ENCODE measurements at places on chromosomes 4 and X. TPM values are rescaled to one million over a fixed set of nuclear protein-coding genes. Genes with fewer than 3 reads are reported as not detected.

Gene UGT8
- total RNA-seq, result under 0.01 TPM

Gene AMBN
- not detected for total RNA-seq

Gene DAPP1
- 71.1 TPM for total RNA-seq

Gene RIBC1
- not detected for total RNA-seq

Gene NAA11
- not detected for total RNA-seq

Measured in placental epithelial cell (primary cell).